ENCODE measurements at places on chromosomes 13 and 19.

GRCh38 chr13:62305756-62306155, 890.1 kb upstream of the PCDH20 start:
- no peak for DNase-seq

- DNase-seq: no peak
Measured at GRCh38 chr13:71863254-71863865, 3.6 kb downstream of the DACH1 start.

GRCh38 chr19:8965887-8966286, 44.3 kb downstream of the MUC16 start:
- no peak for DNase-seq

DNA sequence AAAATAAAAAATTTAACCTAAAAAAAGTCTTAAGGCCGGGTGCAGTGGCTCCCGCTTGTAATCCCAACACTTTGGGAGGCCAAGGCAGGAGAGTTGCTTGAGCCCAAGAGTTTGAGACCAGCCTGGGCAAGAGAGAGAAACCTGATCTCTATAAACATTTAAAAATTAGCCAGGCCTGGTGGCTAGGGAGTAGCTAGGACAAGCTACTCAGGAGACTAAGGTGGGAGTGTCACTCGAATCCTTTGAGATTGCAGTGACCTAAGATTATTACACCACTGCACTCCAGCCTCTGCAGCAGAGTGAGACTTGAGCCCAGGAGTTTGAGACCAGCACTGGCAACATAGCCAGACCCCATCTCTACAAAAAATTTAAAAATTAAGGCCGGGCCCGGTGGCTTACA, 1.1 kb downstream of the CCDC97 start:
- no peak for DNase-seq

- DNase-seq: no peak
Measured at GRCh38 chr19:51800473-51801244, 5.7 kb downstream of the FPR3 start.

DNA sequence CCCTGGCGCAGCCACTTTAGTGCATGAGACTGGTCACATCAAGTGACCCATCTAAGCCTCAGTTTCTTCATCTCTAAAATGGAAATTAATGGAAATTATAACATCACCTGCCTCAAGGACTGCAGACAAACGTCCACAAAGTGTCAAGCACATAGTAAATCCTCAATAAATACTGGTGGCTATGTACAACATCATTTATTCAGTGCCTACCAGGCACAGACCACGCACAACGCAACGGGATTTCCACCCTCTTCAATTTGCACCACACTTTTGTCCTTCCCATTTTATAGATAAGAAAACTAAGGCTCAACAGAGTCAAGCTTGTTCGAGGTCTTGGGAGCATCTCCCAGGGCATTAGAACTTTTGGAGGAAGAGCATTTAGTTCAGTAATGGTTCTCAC, 1.4 kb downstream of the ELAVL1 start:
- no peak for DNase-seq

- DNase-seq: no peak
Measured at GRCh38 chr19:12785431-12786031, 5.8 kb upstream of the JUNB start.

GRCh38 chr19:1855040-1855827, 7.0 kb upstream of the REXO1 start:
- peak; percentile 98 for DNase-seq

- no peak for DNase-seq
Measured at GRCh38 chr13:43522788-43523187, 264.0 kb downstream of the ENOX1 start.

DNA sequence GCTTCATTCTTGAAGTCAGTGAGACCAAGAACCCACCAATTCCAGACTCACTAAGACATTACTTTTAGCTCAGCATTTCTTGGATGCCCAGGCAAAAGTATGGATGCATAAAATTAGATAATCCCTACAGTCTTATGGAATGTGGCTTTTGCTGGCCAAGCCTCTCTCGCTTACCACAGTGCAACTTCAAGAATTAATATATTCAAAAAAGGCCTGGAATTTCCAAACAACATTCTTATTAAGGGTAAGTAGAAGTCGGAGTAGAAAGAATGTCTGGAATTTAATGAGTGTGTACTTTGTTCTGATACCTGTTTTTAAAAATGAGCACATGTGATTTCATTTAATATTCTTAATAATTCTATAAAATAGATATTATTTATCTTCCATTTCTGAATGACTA, 302.4 kb upstream of the TMTC4 start:
- DNase-seq: no peak

GRCh38 chr19:3129112-3129511, 6.7 kb upstream of the GNA15 start:
- DNase-seq: no peak

DNA sequence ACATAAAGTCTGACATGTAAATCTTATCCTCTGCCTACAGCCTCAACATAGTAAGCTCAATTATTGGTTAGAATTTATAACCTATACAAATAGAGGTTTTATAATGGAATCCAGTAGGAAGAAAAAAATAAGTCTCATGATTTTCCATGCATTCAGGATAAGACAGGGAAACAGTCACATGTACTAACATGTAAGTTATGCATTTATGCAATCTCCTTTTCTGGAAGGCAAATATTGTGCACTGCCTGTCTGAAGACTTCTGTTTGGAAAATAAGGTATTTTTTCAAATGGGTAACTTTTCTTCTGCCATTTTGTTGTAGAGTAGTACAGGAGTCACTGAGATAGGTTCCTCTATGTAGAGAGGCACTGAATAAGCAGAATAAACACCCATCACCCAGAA, 92.7 kb downstream of the NALCN start:
- no peak for DNase-seq

DNA sequence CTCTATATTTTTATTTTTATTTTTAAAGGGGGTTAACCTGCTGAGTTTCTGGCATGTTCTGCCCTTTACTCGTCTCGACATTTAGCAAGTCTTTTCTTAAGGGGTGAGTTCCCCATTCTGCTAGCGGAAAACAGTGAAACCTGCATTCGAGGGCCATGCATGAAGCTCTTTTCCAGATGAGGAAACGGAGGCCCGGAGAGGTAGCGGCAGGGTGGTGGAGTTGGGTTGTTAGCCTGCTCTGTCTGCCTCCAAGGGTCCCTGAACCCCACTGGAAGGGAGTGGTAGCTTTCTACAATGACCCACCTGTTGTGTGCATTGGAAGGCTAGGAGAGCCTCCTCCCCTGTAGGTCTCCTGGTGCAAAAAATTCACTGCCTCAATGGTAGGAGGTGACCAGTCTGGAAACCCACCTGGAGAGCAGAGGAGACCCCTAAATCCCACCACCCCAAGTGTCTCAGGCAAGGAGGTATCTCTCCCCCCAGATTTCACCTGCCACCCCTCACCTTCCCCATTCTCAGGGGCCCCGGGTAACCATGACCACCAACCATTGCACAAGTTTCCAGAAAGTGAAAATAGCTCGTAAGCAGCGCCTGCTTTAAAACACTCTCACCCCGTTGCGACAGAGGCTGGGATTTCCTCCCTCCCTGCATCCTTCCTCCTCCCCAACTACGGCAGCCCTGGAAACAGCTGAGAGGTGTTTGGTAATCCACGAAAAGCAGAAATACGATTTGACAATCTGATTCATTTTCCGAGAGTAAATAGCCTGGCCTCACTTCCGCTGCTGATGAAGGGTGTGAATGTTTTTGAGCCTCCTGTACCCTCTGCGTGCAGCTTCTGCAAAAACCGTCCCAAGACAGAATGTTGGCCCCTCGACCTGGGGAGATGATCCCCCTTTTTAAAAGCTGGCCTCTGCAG, 3.5 kb downstream of the KLF2 start:
- DNase-seq: no peak

GRCh38 chr19:32570081-32570785, 10.8 kb upstream of the PDCD5 start:
- peak; percentile 45 for DNase-seq

DNA sequence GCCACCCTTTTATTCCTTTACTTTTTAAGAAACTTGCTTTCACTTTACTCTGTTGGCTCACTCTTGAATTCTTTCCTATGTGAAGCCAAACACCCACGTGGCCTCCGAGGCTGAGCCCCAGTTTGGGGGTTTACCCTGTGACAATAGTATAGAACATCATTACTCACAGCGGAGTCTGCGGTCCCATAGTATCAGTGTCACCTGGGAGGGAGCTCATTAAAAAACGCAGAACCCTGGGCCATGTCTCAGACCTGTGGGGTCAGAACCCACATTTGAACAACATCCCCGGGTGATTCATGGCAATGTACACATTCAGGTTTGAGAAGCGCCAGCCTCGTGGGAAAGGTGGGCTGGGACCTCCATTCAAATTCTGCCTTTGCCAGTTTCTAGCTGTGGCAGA, 36.0 kb upstream of the UBL3 start:
- DNase-seq: no peak

DNA sequence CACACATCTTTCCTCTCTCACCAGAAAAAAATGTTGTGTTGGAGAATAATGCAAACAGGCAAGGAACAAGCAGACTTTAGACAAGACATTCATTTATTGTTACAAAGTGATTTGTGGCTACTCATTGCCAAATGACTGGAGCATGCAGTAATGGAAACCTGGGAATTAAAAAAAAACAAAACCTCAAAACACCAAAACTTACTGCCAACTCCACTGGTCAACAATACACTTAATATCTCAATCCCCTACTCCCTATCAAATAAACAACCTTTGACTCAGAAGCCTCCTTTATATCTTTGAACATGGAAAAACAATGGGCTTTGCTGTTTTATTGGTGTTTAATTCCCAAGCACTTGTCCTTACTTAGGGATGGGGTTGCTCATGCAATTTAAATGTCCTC, 112.8 kb downstream of the POSTN start:
- DNase-seq: no peak

DNA sequence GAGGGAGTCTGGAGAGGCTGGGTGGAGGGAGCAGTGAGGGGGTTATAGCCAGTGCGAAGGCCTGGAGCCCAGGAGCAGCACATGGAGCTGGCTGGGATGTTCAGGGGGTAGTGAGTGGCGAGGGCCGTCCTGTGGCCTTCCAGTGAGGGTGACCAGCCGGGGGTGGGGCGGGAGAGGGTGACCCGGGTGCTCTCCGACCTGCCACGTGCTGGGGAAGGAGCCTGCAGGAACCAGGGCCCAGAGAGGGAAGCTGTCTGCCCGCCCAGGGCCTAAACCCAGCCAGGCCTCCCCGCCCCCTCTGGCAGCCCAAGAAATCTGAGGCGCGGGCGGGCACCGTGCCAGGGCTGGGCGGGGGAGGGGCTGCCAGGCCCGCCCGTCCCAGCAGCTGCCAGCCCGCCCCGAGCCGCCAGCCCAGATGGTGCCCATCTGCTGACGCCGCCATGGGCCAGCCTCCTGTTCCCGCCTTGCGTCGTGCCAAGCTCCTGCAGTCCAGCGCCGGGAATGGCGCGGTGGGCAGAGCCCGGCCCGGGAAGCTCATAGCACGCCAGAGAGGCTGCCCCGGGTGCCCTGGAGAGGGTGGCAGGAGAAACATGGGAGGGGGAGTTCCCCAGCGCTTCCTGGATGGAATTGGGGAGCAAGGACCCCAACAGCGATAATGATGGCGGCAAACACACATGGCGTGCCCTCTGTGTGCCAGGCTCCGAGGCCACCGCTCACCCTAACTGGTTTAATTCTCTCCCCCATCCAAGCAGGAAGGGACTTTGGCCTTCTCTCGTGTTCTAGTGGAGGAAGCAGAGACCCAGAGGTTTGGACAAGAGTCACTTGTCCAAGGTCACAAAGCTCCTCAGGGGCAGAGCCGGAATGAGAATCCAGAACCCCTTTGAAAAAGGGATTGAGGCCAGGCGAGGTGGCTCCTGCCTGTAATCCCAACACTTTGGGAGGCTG, 21.5 kb downstream of the NFIC start:
- no peak for DNase-seq

DNA sequence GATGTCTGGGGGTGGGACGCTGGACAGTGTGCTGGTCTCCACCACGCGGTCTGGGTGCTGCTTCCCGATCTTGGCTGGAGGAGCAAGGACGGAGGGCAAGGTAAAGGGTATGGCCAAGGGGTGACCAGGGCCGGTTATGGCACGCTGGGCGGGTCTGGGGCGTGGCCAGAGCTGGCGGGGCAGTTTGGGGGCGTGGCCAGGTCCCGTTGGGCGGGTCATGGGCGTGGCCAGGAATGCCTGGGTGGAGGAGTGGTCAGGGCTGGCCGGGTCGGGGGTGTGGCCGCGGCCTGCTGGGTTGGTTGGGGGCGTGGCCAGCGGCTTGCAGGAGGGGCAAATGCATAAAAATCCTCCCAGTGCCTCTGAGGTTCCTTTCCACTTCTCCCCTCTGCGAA, 19.2 kb downstream of the GPX4 start:
- peak; percentile 99 for DNase-seq

DNA sequence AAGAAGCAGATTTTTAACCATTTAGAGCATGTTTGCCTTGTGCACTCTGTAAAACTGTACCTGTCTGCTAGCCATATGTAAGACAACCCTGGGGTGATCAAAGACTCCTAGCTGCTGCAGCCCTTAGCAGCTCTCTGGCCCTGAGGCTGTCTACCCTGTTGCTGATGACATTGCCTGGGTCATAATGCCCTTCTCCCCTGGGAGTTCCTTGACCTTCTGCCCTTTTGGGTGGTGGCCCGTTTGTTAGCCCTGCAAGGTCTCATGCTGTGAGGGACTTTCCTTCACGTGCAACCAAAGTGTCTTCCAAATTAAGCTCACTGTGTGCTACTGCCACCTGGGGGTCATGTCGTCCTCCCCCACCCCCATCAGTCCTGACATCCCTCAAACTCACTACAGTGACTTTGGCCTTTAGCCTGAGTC, 7.4 kb downstream of the GPC6 start:
- DNase-seq: no peak

DNA sequence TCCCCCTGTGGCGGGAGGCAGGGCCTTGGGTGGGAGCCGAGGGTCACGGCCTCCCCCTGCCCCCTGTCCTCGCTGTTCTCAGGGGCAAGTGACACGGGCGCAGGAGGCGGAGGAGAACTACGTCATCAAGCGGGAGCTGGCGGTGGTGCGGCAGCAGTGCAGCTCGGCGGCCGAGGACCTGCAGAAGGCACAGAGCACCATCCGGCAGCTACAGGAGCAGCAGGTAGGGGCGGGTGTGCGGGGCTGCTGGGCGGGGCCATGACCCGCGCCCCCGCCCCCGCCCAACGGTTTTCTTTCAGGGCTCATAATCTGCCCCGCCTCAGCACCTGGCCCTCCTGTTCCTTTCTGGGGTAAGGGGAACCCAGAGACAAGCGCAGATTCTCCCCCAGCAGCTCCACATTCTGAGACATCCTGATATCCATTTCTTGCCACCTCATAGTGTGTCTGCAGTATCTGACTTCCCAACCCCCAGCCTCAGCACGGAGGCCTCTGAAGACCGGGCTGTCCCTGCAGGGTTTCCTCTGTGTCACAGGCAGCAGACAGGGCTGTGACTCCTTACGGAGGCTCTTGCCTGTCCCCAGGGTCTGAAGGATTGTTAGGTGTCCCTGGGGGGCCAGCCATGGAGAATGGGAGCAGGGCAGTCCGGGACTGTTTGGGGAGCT, 15.9 kb downstream of the PRR36 start:
- peak; percentile 23 for DNase-seq

- DNase-seq: no peak
Measured at GRCh38 chr19:23972161-23972560, 57.5 kb downstream of the ZNF726 start.

DNA sequence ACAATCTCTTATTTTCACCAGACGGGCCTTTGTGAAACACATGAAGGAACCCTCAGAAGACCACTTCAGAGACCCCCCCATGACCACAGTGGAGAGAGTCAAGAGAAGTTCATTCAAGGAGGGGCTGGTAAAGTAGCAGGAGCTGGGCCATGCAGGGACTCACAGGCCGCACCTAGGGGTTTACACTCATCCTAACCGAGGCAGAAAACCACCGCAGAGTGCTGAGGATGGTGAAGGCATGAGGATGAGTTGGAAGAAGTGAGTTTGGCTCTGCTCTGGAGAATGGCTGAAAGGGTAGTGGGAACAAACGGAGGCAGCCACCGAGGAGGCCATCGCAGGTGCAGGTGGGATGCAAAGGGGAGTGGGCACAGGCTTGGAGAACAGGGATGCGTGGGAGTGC, 1046.9 kb downstream of the UQCRFS1 start:
- DNase-seq: no peak
